Germinal center (tissue), 1 donor: ENCODE measurements at places on chromosomes 1 and 21.

GRCh38 chr21:43970551-43970950 is 41.6 kb upstream of the TRAPPC10 start:
- DNase-seq = no peak

DNA sequence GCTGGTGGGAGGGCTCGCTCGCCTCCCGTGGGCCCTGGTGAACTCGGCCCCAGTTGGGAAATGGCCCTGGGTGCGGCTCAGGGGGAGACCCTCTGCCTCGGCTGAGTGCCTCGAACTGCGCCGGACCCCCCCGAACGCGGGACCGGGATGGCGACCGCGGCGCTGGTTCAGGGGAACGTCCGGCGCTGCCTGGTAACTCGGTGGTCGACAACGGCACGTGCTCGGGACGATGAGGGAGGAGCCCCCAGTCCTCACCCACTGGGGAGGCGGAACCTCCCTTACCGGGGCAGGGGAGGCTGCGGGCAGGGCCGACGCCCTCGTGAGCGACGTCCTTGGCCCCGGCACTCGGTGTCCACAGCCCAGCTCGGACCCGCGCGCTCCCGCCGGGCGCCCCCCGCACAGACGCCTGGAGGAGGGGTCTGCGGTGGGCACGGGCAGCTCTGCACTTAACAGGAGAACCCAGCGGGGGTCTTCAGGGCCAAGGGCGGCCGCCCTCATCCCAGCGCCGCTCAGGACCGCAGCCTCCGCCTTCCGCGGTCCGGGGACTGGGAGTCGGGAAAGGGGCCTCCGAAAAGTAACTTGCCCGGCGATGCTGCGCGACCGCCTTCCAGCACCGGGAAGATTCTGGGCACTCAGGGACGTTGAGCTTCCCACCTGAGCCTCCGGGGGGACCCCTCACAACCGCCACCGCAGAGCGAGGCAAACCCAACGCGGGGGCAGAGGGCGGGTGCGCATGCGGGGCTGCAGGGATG is 1.7 kb downstream of the HES4 start:
- no peak for DNase-seq

DNA sequence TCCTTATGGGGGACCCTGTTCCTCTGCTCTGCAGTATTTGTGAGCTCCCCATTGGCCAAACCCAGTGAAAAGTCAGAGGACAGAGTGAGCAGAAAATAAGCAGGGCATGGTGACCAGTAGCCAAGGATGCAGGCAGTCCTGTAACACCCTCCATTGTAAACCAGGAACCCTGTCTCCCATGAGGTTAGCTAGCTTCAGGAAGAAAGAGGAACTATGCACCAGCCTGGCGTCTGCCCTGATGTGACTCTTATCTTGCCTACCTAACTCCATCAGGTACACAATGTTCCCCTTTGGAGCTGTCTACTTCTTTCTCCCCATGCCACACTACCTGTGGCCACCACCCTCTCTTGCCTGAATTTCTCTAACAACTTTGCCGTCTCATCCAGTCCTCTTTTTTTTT is 119.2 kb downstream of the LRIG2 start:
- DNase-seq = peak; percentile 46

GRCh38 chr1:16978139-16978538 is 2.3 kb downstream of the MFAP2 start:
- DNase-seq = no peak

GRCh38 chr1:245440922-245441321 is 286.1 kb downstream of the KIF26B start:
- DNase-seq = no peak

GRCh38 chr1:160373696-160374095 is 6.8 kb downstream of the NHLH1 start:
- DNase-seq = no peak

- DNase-seq = no peak
These were observed 59.7 kb upstream of the CD34 start for GRCh38 chr1:207970329-207971233.

DNA sequence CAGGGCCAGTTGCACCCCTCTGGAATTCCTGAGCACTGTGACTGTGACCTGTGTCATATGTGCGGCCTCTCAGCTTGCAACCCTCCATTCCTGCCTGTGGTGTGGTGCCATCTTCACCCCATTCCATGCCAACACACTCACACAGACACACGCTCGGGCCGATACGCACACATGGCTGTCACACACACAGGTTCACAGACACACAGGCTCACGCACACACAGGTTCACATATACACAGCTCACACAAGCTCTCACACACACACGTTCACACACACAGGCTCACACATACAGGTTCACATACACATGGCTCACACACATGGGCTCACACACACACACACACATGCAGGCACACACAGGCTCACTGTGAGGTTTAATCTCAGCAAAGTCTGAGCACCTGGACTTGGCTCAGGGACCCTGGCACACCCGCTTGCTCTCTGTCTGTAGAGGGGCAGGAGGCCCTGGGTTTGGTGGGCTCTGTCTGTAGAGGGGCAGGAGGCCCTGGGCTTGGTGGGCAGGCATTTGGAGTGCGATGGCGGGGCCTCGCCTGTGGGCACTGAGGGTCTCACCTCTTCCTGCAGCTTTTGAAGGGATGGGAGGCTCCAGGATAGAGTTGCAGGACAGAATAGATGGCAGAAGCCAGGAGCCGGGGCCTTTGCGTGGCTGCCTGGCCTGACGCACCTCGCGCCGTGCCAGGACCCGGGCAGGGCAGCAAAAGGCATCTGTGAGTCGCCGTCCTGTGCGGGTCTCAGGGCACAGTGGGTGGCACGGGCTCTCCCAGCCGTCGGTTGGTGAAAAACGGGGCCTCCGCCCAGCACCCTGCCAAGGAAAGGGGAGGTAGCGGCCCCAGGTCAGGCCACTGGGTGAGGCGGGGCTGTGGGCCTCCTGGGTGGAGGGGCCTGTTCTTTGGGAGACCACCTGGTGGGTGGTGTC is 17.1 kb downstream of the COL18A1 start:
- no peak for DNase-seq

GRCh38 chr1:21451981-21452411 is 12.1 kb downstream of the NBPF3 start:
- no peak for DNase-seq

DNA sequence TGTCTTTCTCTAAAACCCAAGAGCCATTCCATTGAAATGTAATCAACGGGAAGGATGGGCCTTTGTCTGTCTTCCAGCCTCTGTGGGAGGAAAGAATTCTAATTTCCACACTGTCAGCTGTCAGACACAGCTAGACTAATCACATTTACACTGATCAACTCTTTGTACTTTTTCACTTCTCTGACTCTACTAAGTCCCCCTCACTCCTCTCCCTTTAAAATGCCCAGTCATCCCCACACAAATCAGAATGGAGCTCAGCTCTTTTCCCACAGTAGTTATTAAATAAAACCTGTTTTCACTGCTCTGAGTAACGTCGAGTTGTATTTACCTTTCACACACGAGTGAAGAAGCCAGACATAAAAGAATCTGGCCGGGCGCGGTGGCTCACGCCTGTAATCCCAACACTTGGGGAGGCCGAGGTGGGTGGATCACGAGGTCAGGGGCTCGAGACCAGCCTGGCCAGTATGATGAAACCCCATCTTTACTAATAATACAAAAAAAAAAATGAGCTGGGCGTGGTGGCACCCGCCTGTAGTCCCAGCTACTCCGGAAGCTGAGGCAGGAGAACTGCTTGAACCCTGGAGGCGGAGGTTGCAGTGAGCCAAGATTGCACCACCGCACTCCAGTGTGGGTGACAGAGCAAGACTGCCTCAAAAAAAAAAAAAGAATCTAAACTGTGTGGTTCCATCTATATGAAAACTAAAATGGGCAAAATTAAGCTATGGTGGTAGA is 13.3 kb downstream of the ZBTB8OS start:
- DNase-seq = no peak

DNA sequence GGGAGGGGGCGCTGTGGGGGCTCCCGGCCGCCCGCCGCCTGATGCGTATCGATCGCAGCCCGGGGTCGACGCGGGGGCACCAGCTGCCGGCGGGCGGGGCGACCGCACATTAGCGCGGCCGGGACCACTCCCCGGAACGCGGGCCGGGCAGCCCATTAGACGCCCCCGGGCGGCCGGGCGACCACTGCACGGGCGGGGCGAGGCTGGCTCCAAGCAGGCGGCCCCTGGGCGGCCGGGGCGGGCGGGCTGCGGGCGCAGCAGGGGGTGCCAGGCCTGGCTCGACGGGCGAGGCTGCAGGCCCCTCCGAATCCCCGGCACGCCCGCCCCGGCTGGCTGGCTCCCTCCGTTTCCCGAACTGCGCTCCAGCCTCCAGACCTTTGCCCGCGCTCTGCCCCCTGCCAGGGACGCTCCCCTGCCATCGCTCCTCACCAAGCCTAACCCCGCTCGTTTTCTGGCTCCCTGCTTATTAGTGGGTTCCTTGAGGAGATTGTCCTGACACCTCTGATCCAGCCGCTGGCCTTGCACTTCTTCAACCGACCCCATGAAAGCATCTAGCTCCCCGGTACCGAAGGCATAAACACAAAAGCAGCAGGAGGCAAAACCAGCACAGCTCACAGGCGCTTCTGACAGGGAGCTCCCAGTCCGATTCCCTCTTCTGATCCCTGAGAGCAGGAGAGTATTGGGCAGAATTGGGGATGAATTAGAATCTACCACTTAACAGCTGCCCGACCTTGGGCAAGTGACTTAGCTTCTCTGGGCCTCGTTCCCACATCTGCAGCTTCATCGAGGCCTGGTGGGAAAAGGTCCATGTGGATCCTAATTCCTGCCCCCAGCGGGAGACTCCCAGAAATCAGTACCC is 92.6 kb upstream of the CASZ1 start:
- no peak for DNase-seq

DNA sequence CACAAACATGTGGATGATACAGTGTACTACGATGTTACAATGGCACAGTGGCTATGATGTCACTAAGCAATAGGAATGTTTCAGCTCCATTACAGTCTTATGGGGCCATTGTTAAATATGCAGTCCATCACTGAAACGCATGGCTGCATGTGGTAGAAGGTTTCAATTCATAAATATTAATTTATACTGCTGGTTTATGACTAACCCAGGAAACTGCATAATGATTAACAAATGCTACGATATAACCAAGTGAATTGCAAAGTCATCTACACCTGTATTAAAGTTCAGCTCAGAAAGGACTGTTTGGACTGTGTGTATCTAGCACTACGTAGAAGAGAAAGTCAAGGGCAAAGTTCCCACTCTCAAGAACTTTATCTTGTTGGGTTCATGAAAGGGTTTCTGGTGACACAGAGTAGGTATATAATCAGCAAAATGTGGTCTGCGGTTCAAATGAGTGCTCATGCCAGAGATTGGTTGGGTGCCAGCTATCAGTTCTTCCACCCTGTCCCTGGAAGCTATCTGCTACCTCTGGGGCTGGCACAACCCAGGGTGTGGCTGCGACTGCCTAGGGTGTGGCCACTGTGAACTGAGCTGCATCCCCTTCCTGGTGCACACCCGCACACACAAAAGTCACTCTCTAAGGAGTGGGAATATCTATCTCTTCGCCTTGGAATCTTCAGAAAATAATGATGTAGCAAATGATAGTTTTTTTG is 14.8 kb downstream of the MGST3 start:
- no peak for DNase-seq

DNA sequence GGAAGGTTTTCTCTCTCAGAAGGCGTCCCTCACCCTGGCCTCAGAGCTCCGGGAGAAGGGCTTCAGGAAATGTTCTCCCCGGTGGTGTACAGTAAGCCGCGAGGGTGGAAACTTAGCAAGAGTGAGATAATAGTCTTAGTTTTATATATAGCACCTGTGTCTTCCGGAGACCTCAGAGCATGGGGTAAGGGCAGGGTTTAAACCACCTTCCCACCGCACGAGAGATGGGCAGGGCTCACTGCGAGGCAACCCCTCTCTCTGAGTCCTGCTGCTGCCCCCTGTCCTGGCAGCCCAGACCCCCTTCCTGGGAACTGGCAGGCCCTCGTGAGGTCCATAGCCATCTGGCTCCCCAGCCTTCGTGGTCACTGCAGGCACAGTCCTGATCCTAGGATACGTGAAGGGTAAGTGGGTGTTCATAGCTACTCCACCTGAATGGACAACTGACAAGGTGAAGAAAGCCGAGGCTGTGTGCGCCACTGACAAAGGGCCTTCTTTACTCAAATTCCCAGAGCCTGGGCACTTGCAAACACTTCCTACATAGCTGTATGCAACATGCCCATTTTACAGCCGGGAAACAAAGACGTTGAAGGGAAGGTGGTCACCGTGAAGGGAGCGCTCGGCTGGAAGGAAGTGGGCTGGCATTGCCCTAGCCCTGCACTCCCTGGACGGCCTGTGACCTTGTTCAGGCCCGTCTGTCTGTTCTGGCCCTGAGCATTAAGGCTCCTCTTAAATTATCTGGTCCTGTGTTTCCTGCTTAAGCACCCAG is 26.9 kb downstream of the ITPKB start:
- peak; percentile 49 for DNase-seq

DNA sequence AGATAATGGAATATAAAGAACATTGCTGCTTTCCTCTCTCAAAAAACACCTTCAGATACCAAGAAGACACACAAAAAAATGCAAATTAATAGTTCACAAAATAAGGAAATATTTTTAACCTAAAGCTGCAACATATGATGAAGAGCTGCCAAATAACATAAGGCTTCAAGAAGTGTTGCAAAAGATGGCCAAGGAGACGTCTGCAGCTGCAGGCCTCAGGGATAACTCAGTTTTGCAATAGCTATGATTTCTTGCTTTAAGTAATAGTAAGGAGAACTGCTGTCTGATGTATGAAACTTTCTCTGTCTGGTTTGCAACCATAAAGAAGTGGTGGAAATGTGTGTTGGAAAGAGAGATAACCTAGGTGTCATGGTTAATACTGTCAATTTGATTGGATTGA is 1237.5 kb downstream of the MRPL39 start:
- DNase-seq = no peak

DNA sequence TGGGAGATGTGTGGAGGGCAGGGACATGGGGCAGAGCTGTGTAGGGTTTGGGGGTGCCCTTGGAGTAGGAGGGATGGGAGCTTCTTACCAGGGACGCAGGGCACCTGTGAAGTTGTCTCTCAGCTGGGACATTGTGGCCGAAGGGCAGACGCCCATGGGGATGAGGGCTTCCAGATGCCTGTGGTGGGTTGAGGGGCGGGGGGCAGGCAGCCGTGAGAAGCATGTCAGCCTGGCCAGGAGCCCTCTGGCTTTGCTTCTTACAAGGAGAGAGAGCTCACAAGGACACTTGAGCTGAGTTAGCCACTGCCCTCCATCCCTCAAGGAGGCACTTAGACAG is 8.5 kb downstream of the A3GALT2 start:
- DNase-seq = no peak

- no peak for DNase-seq
These were observed 57.2 kb upstream of the C1orf185 start for GRCh38 chr1:51044834-51045233.

GRCh38 chr1:88043834-88044233 is 640.2 kb upstream of the PKN2 start:
- no peak for DNase-seq

GRCh38 chr1:95903060-95903459 is 669.0 kb downstream of the RWDD3 start:
- no peak for DNase-seq

- no peak for DNase-seq
These were observed 254.4 kb downstream of the AKT3 start for GRCh38 chr1:243595527-243596210.

- no peak for DNase-seq
These were observed 2.6 kb upstream of the TDRD10 start for GRCh38 chr1:154499446-154499845.
